Right renal cortex interstitium (tissue), 3 donors: ENCODE measurements at places on chromosomes 12 and 14.

DNA sequence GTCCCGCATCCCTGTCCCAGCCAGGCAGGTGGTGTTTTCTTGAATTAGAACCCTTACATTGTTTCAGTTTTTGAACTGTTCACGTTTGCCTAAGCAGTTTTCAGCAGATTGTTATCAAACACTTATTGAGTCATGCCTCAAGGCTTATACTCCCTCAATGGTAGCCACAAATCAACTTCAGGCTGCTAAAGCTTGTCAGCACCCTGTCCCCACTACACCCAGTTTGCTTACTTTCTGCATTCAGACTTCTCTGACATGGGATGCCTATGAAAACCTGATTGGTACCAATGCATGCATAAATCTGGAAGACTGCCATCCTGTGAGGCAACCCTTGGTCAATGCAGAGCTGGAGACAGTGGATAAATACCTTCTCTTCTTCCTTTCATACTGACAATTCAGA is 225.4 kb downstream of the BTG1 start:
- no peak for DNase-seq

DNA sequence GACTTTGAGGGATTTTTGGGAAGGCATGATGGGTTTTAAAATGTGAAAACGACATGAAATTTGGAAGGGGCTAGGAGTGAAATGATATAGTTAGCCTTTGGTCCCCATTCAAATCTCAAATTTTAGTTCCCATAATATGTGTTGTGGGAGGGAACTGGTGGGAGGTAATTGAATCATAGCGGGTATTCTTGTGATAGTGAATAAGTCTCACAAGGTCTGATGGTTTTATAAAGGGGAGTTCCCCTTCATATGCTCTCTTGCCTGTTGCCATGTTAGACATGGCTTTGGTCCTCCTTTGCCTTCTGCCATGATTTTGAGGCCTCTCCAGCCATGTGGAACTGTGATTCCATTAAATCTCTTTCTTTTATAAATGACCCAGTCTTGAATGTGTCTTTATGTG is 72.8 kb downstream of the SLC16A7 start:
- no peak for DNase-seq

GRCh38 chr12:614411-614970 is 48.8 kb downstream of the NINJ2 start:
- no peak for DNase-seq

DNA sequence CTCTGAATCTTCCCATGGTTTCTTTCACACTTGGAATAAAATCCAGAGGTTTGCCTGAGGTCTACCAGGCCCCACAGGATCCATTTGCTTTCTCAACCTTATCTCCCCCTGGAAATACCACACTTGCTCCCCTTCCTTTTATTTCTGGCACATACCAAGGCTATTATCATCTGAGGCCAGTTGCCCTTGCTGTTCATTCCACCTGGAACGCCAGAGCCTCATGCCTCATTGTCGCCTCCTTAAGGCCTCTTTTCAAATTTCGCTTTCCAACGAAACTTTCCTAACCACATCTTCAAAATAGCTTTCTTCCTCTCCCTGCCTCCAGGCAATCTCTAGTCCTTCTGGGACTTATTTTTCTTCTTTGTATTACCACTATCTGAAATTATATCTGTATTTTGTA is 11.2 kb upstream of the LRIG3 start:
- DNase-seq = no peak

DNA sequence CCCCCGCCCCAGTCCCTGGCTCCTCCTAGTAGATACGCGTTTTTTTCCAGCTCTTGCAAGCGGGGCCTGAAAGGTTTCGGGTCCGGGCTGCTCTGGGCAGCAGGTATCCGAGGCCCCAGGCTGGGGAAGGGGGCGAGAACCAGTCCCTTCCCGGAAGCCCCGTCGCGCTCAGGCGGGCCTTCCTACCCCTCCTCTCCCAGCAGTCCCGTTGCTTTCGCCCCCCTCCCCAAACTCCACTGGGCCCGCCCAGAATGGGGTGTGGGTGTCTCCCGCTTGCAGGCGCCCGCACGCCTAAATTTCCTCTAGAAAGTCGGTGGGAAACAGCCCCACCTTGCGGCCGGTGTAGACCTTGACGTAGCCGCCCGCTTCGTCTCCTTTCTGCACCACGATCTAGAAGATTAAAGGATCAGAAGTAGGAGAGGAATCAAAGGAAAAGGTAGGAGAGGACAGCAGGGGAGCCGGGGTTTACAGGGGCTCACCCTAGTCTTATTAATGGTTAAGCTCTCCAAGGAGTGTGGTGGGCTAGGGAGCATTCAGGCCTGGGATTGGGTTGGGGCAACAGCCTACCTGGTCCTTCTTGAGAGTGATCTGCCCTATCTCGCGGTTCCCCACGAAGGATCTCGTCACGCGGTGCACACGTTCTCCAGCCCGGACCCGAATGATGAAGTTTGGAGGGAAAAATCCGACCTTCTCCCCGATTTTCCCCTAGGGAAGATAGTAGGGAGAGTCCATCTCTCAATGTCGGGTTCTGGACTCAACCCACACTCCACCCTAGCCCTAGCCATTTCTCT is 7.3 kb downstream of the STAC3 start:
- peak; percentile 52 for DNase-seq

GRCh38 chr12:32820376-32820931 is 64.8 kb upstream of the YARS2 start:
- DNase-seq = no peak

GRCh38 chr12:10936506-10936905 is 2.6 kb downstream of the TAS2R14 start:
- no peak for DNase-seq

- no peak for DNase-seq
These were observed 30.5 kb upstream of the MAX start for GRCh38 chr14:65132855-65133254.
